ENCODE measurements at places on chromosomes 16 and 17.

GRCh38 chr16:85570213-85570734, 42.8 kb upstream of the GSE1 start:
- no peak for DNase-seq

DNA sequence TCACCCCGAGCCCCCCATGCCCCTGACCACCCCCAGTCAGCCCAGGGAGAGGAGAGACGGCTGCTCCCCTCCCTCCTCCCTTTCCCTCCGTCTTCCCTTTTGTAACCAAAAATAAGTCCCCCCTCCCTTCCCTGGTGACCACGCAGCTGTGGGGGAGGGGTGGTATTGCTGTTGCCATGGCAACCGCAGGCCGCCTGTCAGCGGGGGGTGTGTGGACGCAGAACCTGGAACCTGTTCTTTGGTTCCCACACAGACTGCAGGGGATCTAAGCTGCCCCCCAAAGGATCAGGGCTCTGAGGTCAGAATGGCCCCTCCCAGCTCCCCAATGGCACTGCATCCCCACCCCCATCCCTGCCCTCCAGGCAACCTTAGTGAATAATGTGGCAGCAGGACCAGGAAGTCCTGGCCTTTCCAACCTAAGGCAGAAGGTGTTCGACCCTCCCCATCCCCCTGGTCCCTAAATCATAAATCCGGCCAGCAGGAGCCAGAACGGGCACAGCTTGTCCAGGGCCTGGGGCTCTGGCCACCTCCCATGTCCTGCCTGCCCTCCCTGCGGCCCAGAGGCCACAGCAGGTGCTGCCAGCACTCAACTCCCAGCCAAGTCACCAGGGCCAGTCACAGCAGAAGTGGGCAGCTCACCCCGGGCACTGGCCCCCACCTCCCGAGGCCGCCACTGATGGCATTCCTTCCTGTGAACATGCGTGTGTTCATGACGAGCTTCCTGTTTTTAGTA, 12.0 kb downstream of the CA4 start:
- DNase-seq, result no peak

DNA sequence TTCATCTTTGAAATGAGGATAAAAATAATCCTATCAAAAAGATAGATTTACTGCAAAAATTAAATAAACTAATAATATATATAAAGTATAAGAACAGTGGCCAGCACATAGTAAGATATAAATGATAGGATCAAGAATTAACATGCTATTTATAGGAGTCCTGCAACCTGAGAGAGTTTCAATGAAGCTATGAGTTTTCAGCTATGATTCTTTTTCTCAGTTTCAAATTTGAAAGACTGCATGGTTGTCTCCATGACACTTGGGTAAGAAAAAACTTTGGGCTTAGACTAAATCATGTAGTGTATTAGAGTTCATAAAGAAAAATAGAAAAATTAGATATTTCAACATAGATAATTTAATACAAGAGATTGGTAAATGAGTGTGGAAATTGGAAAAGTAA, 817.8 kb upstream of the KIF2B start:
- no peak for DNase-seq

- DNase-seq, result no peak
Observed at GRCh38 chr17:80154166-80154565, 7.2 kb upstream of the EIF4A3 start.

DNA sequence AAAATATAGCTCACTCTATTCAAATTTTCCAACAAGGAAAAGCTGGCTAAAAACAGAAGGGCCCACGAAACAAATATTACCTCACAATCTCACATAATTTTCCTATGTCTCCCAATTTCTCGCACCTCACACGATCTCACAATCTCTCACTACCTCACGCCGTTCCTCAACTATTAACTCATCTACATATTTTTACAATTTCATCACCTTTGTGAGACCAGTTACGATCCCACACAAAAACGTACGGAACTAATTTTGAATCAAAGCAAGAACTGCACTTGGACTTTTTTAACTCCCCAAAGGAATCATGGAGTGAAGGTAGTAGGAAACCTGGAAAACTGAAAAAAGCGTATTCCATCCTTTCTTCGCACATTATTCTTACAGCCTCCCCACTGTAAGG, 1.1 kb downstream of the CBX1 start:
- no peak for DNase-seq

- DNase-seq, result no peak
Observed at GRCh38 chr17:52383493-52384100, 225.1 kb upstream of the CA10 start.

GRCh38 chr17:55452139-55452790, 30.6 kb upstream of the MMD start:
- no peak for DNase-seq

GRCh38 chr17:37121616-37122015, 172.9 kb downstream of the AATF start:
- DNase-seq, result no peak

- DNase-seq, result no peak
Observed at GRCh38 chr17:38715216-38715943, 10.3 kb downstream of the MLLT6 start.

DNA sequence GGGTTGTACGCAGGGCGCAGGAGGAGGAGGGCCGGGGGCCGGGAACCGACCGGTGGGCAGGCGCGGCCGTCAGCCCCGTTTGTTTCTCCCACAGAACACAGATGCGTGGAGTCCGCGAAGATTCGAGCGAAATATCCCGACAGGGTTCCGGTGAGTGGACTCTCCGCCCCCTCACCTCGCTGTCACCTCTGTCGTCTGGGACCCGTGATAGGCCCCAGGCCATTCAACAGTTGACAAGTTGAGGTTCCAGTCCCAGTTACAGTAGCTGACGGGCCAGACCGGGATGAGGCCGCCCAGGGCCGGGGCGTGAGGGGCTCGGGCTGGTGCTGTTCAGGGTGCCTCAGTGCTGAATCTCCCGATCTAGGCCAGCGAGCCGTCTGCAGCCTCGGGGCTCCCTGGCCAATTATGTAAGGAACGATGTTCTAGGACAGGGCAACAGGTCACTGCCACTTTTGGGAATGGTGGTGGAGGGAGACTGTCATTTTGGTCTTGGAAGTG, 628 bp downstream of the GABARAPL2 start:
- peak; percentile 29 for DNase-seq

- DNase-seq, result no peak
Observed at GRCh38 chr16:72857834-72858664, 189.9 kb downstream of the ZFHX3 start.

GRCh38 chr16:30837904-30838303, 50.9 kb upstream of the ZNF629 start:
- DNase-seq, result no peak

DNA sequence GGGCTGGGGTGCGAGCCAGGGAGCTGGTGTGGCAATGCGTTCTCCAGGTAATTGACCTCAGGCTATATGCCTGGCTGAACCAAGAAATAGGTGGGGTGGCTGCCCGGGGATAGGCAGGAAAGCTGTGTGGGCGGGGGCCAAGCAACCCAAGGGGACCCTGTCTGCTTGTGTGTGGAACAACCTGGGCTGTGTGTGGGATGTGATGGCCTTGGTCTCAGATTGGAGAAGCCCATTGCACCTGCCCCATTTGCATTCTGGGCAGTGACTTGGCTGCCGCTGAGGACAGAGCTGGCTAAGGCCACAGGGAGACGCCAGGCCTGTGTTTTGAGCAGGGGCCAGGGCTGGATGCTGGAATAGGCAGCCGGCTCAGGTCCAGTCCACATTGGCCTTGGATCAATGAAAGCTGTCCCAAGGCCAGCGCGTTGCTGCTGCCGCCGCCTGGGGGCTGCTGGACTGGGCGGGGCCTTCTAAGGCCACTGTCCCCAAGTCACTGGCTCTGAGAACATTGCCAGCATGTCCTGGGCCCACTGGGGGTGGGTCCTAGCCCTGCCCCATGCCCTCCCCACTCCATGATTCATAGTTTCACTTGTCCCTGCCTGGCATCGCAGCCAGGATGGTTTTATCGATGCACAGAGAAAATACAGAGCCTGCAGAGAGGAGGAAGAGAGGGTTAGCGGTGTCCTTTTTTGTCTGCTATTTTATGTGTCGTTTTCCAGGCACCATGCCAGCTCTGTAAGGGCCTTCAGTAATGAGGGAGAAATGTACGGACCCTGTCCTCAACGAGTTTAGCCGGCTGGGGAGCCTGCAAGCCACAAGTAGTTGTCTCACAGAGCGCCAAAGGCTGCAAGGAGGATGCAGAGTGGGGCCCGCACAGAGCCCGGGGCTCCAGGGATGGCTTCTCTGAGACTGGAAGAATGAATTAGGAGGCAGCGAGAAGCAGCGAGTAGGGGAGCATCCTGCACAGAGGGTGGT, 43.9 kb downstream of the NKD1 start:
- DNase-seq, result no peak

GRCh38 chr16:30473231-30474073, 910 bp downstream of the ITGAL start:
- no peak for DNase-seq

DNA sequence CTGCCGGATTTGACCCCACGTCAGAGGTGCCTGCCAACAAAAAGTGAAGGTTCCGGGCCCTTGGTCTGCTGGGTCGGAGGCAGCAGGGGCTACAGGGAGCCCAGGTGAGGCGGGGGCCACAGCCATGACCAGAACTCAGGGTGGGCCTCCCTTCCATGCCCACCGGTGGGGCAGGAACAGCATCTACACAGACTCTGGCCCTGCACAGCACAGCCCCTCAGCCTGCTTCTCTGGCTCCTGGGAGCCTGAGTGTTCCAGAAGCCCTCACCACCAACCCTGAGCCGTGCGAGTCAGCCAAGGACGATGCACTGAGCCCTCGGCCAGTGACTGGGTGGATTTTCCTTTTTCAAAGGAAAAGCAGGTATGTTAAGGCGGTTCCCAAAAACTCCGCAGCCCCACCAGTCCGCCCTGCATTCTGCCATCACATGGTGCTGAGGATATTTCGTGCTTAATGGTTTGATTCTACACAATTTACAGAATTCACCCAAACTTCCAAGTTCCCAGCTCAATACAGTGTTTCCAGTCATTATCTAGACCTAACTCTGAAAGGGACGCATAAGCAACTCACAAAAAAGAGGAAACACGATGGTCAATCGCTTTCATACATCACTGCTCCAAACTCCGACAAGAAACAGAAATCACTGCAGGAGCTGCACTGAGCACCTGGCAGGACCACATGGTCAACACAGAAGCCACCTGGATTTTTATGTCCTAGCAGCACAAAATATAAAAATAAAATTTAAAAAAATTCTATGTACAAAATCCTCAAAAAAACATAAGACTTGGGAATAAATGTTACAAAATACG, 19.4 kb upstream of the C16orf95 start:
- no peak for DNase-seq

DNA sequence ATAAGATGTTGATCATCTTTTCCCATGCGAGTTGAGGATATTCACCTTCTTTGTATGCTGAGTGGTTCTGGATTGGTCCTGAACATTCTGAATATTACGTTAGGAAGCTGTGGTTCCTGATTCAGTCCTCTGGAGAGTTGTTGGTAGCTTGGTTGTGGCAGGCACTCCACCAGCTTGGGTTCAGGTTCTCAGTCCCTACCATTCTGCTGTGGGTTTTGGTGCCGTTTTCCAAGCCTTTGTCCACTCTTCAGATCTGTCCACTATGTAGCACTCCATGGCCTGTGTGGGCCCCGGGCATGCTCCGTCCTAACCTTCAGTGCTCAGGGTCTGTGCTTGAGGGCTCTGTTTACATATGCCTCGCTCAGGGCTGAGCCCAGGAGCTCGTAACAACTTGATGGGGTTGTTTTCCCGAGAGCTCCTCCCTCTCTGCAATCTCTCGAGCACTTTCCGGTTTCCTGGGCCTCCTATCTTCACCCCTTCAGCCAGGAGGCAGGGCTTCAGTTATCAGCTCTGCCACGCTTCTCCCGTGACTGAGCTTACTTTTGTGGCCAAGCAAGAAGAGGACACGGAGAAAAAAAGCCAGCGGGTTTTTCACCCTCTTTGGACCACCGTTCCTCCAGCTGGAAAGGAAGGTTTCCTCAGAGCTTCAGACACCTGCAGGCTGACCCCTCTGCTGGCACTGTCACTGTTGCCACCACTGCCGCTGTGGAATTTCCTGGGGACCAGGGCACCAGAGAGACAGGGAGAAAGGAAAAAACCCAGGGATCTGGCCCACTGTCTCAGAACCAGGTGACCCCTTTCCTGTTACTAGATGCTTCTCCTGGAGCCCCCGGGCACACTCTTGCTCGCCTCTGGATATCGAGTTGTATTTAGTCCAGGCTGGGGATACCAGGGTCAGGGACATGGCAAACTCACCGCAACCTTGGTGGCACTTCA, 19.6 kb downstream of the KIAA0513 start:
- no peak for DNase-seq

DNA sequence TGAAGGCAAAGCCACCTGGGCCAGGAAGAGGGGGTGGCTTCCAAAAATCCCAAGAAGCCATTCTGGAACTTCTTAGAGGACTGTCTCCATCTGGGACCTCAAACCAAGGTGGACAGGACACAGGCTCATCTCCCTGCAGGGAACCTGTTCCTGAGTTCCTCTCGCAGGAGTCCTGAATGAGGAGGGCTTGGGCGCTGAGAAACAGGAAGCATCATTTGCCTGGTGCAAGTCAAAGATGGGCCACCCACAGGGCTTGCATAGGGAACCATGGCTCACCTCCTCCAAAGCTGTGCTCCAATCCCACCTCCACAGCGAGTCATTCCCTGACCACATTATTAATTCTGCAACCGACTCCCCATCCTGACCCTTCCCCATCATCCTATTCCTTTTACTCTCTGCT, 55.0 kb upstream of the RPL38 start:
- DNase-seq, result no peak

- DNase-seq, result no peak
Observed at GRCh38 chr16:24414534-24414933, 124.8 kb upstream of the RBBP6 start.

- DNase-seq, result no peak
Observed at GRCh38 chr17:42436391-42436790, 13.3 kb upstream of the CAVIN1 start.

DNA sequence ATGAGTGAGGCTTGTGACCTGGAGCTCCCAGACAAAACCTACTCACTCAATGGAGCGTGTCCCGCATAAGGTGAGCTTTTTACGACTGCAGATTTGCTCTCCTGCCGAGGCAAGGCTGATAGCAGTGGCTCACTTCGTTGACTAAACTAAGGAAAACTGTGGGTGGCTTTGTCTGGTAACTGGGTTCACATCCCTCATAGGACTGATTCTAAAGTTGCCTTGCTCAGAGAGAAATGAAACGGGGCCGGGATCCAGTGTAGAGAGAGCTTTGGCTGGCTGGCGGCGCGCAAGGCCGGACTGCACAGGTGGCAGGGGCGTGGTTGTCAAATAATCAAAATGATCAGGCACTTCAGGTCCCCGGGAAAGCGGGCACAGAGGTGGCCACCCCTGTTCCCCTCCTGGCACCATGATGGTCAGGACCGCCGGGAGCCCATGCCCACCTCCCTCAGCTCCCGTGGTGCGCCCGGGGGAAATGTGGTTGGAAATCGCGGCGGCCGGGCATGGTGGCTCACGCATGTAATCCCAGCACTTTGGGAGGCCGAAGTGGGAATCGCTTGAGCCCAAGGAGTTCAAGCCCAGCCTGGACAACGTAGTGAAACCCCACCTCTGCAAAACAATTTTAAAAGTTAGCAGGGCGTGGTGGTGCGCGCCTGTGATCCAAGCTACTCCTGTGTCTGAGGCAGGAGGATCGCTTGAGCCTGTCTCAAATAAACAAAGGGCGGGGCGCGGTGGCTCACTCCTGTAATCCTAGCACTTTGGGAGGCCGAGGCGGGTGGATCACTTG, 26.6 kb upstream of the OR1F1 start:
- DNase-seq, result no peak
